Activated CD4-positive, alpha-beta T cell treated with anti-CD3 and anti-CD28 coated beads, Interleukin-2, Interleukin-4, amounts not matched to agents 100 ng/mL and 50 ng/mL, durations not matched to agents 16 hours and 8 hours (primary cell): ENCODE measurements at places on chromosomes 3 and 15.

GRCh38 chr3:43180027-43180426 lies 74.1 kb upstream of the POMGNT2 start:
- DNase-seq: peak; percentile 39

- DNase-seq: no peak
Observed at GRCh38 chr15:63759752-63760151, 74.0 kb downstream of the HERC1 start.

DNA sequence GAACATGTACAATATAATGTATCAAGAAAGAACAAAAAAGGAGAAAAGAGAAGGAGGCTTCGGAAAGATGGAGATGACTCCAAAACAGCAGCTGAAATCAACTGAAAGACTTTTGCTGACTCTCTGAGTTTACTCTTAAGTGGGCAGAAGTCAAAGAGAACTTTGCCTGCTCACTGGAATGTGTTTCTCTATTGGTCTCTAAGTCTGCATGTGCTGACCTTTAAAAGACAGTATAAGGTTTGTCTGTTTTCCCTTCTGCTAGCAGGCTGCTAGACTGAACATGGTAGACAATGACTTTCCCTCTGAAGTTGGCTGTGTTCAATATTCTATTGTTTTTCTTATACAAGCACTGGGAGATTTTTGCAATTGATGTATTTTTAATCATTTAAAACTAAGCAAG lies 7.2 kb upstream of the MAP4 start:
- no peak for DNase-seq

GRCh38 chr3:14505803-14506500 lies 34.2 kb downstream of the GRIP2 start:
- no peak for DNase-seq

GRCh38 chr3:27993051-27993450 lies 248.4 kb upstream of the CMC1 start:
- no peak for DNase-seq

DNA sequence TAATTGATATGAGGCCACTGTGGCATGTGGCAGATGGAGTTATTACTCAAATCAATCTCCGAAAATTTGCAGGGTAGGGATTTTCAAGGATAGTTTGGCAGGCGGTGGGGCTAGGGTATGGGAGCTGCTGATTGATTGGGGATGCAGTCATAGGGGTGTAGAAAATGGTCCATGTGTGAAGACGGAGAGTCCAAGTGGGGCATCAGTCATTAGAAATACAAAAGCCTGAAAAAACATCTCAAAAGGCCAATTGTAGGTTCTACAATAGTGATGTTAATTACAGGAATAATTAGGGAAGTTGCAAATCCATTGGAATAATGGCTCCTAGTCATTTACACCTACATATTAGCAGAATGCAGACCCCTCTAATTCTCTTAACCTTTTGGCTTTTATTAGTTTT lies 4.9 kb downstream of the LEKR1 start:
- DNase-seq: no peak

DNA sequence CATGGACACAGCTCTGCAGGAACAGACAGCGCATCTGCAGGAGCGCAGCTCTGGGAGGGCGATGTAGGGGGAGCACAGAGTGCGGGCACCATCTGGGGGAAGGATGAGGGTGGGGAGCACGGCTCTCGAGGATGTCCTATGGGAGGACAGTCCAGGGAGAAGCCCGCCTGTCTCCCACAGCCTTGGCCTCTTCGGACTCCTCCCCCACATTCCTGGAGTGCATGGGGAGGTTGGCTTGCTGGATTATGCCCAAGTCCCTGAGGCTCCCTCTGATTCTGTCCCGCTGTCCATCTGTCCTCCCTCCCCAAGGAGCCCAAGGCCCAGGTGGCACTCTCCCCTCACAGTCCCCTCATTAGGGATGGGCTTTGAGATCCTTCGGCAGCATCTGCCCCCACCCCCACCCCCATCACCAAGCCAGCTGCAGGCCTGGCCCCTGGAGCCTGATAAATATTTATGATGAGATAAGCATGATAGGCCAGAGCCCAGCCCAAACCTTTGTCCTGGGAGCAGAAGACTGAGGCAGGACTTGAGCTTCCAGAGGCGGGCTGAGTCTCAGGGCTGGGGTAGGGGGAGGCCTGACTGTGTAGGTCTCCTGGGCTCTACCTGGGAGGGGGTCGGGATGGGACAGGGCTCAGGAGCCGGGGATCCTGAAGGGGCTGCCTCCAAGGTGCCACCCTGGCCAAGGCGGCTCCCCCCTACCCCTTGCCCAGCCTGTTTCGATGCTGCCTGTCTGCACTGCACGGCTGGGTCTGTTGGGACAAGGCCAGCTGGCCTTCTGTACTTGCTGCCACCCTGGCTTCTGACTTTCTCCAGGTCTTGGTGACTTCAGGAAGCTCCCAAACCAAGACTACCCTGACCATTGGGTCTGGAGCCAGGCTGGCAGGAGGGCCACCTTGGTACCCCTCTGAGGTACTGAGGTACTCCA lies 28.6 kb upstream of the SEMA3F start:
- DNase-seq: no peak

GRCh38 chr15:38636597-38636996 lies 72.0 kb upstream of the RASGRP1 start:
- DNase-seq: no peak

- DNase-seq: peak; percentile 27
Observed at GRCh38 chr3:112497897-112498548, 1.2 kb downstream of the BTLA start.

GRCh38 chr3:106699122-106699521 lies 678.1 kb upstream of the CCDC54 start:
- no peak for DNase-seq
